ENCODE measurements at places on chromosomes 1 and 21.

DNA sequence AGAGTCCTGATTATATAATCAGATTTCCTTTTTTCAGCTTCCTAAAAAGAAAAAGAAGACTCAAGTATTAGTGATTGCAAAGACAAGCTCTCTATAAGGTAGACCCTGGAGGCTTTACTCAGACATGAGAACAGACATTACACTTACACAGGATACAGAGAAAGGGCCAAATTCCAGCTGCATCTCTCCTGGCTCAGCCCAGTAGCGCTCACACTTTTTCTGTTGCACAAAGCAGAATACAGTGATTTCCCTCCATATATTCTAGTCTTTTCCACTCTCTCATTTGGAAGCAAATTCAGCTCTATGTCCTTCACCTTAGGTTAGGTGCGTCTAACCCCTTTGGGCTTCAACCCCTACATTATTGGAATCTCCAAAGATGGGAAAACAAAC lies 15.1 kb downstream of the PTPN22 start:
- no peak for DNase-seq

GRCh38 chr1:168634951-168635532 lies 58.6 kb downstream of the XCL1 start:
- no peak for DNase-seq

DNA sequence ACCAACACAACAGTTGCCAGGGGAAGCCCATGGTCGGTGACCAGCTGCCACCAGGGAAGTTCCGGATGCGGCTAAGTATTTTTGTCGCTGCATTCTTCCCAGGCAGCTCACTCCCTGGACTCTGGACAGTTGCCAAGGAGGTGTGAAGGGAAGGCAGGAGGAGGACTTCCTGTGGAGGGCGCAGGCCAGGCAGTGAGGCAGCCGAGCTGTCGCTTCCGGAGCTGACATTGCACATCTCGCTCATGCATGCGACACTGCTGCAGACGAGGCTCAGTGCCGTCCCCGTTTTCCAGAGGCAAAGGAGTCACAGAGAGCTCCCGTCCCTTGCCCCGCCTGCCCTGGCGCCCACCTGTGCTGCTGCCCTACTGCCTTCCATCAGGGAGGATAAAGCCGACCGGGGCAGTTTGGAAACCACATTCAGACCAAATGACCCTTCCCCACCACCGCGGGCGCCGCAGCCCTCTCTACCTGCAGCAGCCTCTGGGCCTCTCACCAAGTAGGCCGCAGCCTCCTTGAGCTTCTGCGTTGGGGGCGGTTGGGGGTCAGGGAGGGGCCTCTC lies 81.4 kb downstream of the NENF start:
- DNase-seq = no peak

- DNase-seq = no peak
Measured at GRCh38 chr1:185439727-185440415, 122.8 kb upstream of the IVNS1ABP start.

DNA sequence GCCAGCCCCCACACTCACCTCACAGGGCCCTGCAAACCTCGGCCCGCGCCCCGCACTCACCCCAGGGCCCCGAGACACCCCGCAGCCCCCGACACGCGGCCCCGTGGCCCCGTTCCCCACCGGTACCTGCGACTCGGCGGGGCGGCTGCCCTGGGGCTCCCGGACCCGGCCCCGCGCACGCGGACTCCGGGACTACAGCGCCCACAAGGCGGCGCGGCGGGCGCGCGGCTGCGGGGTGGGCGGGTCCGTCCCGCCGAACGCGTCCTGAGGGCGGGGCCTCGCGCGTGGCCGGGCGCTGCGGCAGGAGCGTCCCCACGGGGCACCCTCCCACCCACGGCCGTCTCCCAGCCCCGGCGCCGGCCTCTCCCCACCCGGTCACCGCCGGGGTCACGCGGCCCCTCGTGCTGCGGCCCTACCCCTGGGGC lies at the start of gene SLC19A1:
SLC19A1 (minus strand) TSS at position 199 of the 425 bp plus-strand sequence. CDS start 4,481 bp downstream, outside the sequence.
- peak; percentile 58 for DNase-seq

DNA sequence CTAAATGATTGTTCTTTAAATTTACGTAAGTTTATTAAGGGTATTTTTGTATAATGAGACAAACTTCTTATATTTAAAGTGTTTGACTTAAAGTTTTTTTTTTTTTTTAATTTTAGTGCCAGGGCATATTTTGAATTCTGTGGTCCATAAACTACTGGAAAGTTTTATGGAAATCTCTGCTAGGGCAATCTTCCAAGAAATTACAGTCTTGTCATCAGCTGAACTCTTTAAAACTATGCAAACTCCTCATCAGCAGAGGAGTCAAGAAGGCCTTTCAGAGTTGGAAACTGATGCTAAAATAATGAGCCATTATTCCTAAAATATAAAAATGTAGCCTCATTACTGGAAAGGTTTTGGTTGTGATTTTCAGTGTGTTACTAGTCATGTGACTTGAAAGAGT lies 1201.9 kb downstream of the BRINP3 start:
- no peak for DNase-seq

- DNase-seq = no peak
Measured at GRCh38 chr1:8516793-8517556, 199.1 kb downstream of the SLC45A1 start.

DNA sequence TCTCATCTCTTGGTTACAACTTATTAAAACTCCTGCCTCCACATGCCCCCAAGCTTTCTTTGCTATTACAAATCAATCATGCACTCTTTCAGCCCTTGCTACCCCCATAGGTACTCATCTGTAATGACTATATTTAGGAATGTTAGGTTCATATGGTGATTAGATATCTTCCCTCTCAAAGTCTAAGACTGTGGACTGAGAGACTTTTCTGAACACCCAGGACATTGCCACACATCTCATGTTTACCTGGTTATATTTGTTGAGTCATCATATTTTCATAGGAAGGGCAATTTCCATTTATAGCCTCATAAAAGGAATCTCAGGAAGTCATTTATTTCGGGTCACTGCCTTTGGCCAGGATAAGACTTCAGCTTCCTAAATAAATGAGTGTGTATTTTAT lies 81.5 kb upstream of the LPGAT1 start:
- DNase-seq = no peak

- no peak for DNase-seq
Measured at GRCh38 chr1:77316006-77316405, 34.2 kb downstream of the AK5 start.

- DNase-seq = no peak
Measured at GRCh38 chr1:93537924-93538323, 90.0 kb downstream of the FNBP1L start.

DNA sequence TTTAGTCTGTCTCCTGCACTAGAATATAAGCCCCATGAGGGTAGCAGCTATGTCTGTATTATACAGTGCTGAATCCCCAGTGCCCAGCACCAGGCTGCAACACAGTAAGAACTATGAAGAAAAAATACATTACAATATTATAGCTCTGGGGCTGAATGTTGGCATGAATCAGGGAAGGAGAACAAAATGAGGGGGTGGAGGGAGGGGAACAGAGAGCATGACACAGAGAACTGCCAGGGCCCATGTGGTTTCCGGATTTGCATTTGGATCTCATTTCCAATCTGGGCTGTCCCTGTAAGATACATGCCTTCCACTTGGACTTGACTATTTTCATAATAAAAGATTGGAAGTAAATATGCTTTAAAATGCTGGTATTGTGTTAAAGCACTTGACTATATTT lies 35.8 kb downstream of the C1orf198 start:
- no peak for DNase-seq

DNA sequence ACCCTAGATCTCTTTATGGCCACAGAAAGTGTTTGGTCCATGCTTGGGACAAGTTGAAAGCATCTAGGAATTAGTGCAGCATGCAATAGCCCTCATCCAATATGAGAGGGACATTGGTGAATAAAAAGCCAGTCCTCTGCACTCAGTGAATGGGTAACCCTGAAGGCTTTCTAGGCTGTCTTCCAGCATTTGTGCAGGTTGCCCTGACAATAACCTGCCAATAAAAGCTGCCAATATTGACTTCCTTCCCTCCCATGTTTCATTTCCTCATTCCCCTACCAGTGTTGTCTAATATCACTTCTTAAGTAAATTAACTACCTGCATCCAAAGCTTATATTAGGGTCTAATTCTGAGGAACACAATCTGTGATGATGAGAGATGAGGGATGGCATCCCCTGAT lies 563.6 kb upstream of the NEGR1 start:
- no peak for DNase-seq

DNA sequence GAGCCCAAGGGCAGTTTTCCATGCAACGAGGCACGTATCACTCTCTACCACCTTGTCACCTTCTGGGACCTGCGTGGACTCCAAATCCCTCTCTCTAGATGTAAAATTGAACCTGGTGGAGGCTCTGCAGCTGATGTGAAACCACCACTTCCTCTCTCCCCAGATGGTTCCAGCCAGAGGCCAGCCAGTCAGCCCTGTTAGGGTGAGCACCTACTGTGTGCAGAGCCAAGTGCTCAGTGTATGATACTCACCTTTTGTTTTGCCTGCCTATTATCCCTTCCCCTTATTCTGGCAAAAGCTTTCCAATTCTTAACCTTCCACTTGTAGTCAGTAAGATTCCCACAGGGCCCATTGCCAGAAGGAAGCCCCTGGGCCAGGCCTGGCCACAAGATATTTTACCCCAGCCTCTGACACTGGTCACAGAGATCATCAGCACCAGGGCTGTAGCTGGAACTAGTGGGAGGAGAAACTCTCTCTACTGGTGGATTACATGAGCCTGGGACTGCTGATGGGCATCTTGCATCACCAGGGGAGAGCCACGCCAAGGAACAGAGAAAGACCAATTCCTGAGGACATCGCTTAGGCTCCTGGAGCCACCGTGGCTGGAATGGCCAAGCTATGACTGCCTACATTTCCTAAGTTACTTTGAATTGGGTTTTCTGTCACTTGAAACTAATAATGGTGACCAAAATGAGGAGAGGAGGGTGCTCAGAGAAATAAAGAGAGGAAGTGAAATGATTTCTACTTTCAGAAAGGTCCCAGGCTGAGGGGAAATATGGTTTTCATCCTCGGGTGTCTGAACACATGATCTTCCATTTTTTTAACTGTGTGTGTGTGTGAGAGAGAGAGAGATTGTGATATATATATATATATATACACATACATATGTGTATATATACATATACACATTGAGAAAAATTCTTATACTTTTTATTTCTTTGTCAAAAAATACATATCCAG lies 26.6 kb upstream of the RD3 start:
- no peak for DNase-seq

DNA sequence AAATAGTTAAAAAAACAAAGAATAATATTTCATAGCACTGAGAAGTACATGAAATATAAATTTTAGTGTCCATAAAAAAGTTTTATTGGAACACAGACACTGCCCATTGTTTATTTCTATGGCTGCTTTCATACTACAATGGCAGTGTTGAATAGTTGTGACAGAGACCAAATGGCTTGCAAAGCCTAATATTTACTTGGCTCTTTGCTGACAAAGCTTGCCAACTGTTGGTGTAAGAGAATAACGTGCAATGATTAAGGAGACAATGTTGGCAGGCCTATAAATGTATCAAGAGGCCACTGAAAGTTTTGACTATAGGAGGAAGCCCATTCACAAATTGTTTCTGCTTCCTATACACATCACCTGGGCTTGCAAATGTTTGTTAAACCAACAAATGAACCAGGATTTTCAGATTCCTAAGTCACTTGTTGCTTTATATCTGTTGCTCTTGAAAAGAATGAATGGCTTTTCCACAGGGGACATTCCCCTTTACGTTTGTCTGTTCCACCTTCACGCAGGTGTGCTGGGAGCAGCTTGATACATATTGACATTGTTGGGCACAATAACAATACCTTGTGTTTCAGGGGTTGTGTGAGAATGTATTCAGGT lies 5.5 kb upstream of the ST6GALNAC3 start:
- no peak for DNase-seq

GRCh38 chr1:58927041-58927721 lies 143.3 kb upstream of the JUN start:
- no peak for DNase-seq

- no peak for DNase-seq
Measured at GRCh38 chr1:56493826-56494225, 85.5 kb downstream of the PLPP3 start.

DNA sequence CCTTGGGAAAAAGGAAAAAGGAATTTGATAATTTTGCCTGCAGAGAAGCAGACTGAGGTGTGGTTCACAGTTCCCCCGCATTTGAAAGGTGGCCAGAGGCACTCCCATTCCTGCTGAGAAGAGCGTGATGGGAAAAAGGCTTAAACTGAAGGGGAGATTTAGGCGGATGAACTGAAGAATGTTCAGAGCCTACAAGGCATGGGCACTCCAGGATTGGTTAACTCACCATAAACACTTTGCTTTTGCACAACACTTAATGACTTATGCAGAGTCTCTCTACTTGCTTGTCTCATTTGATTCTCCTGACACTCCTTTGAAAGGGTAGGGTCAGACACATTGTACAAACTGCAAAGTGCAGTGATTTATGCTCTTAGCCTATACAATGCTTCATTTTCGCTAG lies 119.6 kb upstream of the RUNX1 start:
- no peak for DNase-seq

- DNase-seq = no peak
Measured at GRCh38 chr1:224616756-224617409, 766 bp downstream of the CNIH3 start.

DNA sequence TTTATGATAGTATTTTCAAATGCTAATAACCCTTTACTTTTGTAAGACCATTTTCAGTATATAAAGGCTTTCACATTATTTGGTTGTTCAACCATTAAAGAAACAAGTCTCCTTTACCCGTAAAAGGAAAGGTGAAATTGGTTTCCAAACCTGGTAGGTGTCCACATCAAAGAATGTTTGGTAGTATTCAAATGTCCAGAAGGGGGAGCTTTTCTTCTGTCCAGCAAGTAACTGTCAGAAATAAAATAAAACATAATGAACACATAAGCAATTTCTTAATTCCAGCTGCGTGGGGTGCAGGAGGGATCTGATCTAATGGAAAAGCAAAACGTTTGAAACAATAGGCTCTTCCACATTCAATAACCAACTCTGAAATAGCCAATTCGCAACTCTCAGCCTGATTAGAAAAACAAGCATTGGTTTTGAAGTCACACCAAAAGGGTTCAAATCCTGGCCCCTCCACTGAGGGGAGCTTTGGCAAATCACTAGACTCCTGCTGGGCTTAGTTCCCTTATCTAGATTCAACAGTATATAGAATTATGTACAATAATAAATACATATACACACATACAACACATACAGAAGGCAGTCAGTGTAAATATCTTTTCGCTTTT lies 11.0 kb downstream of the YIPF1 start:
- DNase-seq = no peak

GRCh38 chr1:232669981-232670747 lies 40.2 kb upstream of the SIPA1L2 start:
- no peak for DNase-seq

DNA sequence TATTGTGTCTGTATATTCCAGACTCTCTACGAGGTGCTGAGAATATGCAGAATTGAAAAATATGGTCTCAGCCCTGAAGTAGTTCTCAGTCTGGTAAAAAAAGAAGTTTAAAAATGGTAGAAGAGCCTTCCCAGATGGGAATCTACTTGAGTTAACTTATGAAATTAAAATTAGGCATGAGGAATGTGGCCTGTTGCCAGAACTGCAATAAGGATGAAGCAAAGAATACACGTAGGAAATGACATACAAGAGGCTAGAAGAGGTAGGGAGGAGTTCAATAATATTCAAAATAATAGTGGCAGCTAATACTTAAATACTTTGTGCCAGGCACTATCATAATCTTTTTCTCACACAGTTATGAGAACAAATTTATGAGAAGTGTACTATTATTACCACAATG lies 6.3 kb downstream of the ASPM start:
- no peak for DNase-seq

Data from T-cell (primary cell).